ENCODE measurements at places on chromosomes 7 and 10.
A peak's percentile ranks its signal among the peaks of the same experiment; 100 is the strongest.

DNA sequence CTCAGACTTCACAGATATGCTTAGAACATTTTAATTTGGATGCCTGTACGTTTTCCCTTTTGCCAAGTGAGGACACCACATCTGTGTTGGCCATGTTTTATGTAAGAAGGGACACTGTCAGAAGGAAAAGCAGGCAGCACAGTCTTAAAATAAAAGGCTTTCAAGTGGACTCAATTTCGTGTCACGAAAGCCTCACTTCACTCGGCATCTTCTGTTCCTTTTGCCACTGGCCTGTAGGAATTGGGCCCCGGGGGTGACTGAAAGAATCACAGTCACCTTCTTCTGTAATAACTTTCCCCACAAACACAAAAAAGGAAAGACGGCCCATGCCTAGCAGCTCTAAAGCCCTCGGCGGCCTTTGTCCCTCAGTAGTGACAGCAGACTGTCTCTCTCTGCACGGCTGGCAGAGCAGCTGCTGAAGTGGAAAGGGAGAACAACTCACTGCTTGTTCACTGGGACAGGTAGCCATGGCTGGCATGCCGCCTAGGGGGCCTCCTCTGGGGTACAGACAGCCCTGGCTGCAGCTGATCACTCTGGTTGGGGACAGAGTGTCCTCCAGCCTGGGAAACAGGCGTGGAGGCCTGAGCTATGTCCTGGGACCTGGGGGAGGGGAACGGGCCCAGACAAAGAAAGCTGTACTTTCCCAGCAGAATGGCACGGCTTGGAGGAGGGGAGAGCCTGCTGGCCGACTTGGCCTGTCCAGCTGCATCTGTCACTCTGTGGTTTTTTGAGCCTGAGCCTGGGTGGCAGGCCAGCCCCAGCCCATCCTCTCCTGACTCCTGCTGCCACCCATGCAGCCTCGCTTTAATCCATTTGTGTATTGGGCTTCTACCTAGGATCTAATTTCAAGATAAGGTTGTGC, 4.4 kb downstream of the RASSF4 start:
- no peak for DNase-seq

GRCh38 chr10:110212119-110213006, 5.0 kb downstream of the MXI1 start:
- peak; percentile 87 for DNase-seq

GRCh38 chr10:89665302-89665701, 20.3 kb upstream of the PANK1 start:
- DNase-seq, result no peak

GRCh38 chr10:64041185-64041988, 520.2 kb downstream of the REEP3 start:
- DNase-seq, result peak; percentile 87

DNA sequence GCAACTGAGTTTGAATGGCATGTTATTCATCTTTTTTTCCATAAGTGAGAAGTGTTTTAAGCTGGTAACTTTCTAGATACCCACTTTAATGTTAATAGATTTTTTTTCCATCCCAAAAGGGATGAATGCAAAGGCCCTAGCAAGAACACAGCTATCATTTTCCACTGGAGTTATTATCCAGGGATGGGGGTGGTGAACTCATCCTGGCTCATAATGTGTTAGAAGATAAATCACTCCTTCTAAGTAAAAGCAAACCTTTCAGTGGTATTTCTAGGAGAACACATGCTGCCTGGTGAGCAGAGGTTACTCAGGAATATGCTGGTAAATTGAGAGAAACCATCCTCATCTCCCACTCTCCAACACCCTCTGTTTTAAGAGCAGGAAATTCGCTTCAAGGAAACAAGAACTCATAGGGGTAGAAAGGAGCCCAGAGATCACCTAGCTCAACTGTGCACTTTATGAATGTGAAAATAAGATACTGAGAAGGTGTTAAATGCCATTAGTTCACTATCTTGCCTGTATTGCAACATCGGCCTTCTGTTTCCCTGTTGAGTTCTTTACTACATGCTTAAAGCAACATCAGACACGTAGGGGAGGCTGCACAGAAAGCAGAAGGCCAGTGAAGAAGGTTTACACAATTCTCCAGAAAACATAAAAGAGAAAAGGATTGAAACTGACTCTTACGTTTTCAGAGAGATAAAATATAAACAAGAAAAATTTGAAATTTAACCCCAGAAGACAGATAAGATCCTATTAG, 264.0 kb upstream of the PRKCQ start:
- peak; percentile 15 for DNase-seq

DNA sequence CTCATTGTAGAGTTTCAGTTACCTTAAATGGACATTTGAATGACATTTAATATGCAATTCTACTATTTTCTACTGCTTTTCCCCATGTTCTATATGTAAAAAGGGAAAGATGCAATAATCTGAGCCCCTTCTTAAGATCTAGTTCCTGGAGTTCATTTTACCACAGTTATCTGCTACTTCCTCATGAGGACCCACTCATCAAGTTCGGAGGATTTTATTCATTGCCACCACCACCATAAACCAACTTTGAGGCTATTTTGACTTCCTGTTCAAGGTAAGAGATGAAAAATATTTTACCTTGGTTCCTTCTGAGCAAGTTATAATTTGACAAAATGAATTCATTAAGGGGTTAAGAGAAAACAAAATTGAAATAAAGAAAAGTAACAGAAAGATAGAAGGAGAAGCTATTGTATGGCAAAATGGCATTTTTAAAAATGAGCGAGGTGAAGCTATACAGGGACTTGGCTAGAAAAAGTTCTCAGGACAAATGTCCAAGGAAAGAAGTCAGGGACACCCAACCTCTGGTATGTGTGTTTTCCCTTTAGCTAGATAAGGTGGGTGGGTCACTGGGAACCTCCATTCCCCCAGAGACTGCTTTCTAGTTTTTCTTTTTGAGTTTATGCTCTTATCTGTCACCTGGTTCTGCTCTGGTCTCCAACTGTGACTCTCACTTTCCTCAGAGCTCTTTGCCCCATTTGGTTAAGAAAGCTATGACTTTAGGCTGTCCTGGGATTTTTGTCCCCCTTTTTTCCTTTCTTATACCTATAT, 14.9 kb upstream of the FAM3C start:
- peak; percentile 32 for DNase-seq

GRCh38 chr10:4736608-4737007, 89.4 kb upstream of the AKR1E2 start:
- no peak for DNase-seq

GRCh38 chr7:38232502-38233366, 40.7 kb downstream of the TARP start:
- DNase-seq, result peak; percentile 83

GRCh38 chr7:48426966-48427555, 255.8 kb downstream of the ABCA13 start:
- DNase-seq, result no peak

DNA sequence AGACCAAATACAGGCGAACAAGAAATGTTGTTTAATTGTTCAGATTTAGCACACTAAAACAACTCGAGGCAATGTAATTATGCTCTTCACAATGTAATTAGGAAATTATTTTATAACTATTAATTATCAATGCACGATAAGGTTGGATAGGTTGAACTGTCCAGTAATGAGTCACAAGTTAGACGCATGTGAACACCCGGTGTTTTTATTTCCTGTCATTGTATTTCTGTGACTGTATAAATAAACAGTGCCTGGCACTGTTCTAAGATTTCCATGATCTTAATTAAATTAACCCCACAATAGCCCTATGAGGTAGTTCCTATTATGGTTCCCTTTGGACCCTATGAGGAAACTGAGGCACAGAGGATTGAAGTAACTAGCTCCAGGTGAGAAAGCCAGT, 26.2 kb downstream of the C10orf105 start:
- DNase-seq, result no peak

- no peak for DNase-seq
Measured at GRCh38 chr10:2456834-2457233, 610.5 kb upstream of the PFKP start.

GRCh38 chr10:93893646-93894515, at the start of gene SLC35G1:
TSS of gene SLC35G1 (plus strand) at chr10:93893978. CDS start at chr10:93894034, 56 bp downstream.
- peak; percentile 85 for DNase-seq

GRCh38 chr10:113552701-113553100, at the start of gene HABP2:
TSS of gene HABP2 (plus strand) at chr10:113553053. CDS start at chr10:113553122, 69 bp downstream.
- DNase-seq, result no peak

- no peak for DNase-seq
Measured at GRCh38 chr7:134618756-134619530, 27.7 kb upstream of the BPGM start.

DNA sequence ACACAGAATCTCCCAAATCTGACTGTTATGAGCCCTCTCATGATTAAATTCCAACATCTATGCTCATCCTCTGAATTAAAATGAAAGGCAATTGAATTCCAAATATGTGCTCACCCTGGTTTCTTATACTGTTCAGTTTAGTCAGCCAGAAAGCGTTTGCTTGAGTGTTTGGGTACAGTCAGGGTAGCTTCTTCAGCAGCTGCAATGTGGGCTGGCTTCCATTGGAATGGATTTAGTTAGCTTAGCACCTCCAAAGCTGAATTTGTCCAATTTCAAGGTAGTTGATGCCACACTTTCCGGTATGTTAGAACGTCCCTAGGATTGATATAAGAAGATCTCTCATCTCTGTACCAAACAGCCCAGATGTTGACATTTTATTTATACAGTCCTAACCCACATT, 9.3 kb downstream of the KLHL7 start:
- no peak for DNase-seq

- no peak for DNase-seq
Measured at GRCh38 chr7:28270536-28270935, 89.9 kb upstream of the JAZF1 start.

GRCh38 chr10:103854686-103855391, 537 bp downstream of the SH3PXD2A start:
- no peak for DNase-seq

GRCh38 chr10:33819206-33819605, 484.7 kb upstream of the NRP1 start:
- no peak for DNase-seq

- DNase-seq, result no peak
Measured at GRCh38 chr7:44320794-44321371, 4.5 kb downstream of the CAMK2B start.

DNA sequence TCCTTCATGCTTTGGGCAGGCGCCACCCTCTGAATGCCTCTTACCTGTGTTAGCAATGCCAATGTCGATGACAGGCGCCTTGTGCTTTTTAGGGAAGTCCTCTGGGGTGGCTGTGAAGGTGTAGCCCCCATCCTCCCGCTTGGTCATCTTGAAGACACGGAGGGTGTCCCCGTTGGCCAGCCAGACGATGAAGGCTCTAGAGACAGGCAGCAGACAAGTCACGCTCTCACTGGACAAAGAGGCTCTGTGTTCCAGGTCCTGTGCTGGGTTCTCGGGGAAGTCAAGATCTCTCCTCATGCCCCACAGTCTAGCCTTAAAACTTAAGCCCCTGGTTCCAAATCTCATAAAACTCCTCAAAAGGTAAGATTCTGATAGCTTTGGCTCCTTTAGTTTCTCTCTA, 5.1 kb downstream of the TBL2 start:
- DNase-seq, result no peak

DNA sequence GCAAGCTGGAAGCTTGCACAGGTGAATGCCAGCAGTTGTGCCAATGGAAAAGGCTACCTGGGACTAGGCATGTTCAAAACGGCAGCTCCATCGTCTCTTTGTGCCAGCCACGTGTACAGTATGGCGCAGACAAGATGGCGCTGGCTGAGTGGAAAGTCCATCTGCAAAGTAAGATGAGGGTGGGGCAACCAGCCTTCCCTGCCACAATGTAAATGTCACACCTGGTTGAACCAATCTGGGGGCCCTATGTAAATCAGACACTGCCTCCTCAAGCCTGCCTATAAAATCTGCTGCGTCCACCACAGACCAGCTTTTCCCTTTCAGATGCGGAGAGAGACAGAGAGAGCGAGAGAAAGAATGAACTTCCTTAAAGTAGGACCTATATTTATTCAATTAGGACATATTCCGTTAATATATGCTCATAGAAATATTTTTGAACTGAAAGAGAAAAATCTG, 18.5 kb upstream of the C7orf33 start:
- no peak for DNase-seq

DNA sequence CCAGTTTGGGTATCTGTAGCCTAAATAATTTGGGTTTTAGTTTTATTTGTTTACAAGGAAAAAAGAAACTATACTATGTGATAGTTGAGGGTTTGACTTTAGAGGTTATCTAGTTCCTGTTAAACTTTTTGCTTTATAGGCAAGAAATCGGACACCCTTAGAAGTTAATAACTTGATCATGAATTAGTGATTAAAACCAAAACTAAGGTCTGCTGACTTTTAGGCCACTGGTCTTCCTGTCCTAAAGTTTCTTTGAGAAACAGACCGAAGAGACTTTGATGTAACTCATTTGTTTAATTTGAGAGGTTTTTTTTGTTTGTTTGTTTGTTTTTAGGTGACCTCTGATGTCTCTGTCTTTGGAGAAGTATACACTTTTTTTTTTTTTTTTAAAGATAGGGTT, 59.7 kb downstream of the PHTF2 start:
- no peak for DNase-seq

GRCh38 chr10:130002606-130003005, 38.5 kb upstream of the EBF3 start:
- no peak for DNase-seq
